ENCODE measurements at places on chromosomes 4 and X.
A peak's percentile ranks its signal among the peaks of the same experiment; 100 is the strongest.

- no peak for DNase-seq
Observed at GRCh38 chr4:147340591-147341120, 140.2 kb upstream of the EDNRA start.

GRCh38 chr4:175413561-175413960, 398.5 kb downstream of the GPM6A start:
- no peak for DNase-seq

DNA sequence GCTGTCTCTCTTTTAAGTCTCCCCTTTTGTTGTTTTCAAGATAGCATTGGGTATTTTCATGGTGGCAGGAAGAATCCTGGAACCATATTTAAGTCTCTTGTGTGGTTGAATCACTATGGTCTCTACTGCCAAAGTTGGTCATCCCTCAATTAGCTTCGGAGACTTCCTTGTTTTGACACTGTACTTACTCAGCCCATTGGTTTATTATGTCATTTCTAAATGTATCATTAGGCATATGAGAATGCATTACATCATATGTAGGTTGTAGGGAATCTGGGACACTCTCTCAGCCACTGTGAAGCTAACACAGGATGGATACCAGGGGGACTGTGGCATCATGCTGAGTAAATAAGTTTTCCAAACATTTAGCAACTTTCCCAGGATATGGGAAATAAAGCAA, 211.8 kb downstream of the DTHD1 start:
- DNase-seq = no peak

DNA sequence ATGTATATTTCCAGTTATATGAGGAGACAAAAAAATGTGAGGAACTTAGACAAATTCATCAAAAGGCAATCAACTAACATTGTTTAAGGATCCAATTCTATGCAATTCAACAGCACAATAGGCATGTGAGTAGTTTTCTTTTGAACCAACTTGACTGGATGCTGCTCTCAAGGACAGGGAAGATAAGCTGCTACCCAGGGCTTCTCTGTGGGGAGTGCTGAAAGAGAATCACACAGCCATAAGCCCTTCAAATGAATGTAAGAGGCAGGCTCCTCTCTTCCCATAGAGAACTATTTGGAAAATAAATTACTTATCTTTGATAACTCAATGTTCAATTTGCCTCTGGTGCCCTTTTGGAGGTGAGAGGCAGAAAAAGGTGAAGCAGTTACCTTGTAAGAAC, 1413.6 kb downstream of the PCDH7 start:
- no peak for DNase-seq

GRCh38 chr4:121827853-121828252, 4.2 kb upstream of the CCNA2 start:
- DNase-seq = peak; percentile 47
